ENCODE measurements at places on chromosomes 12 and 14. TPM values are rescaled to one million over a fixed set of nuclear protein-coding genes. Genes with fewer than 3 reads are reported as not detected.

KNTC1 gene
- total RNA-seq = 32.6 TPM

VASH1 gene
- total RNA-seq = not detected

RAPGEF3 gene
- 106 TPM for total RNA-seq

PLEKHG7 gene
- total RNA-seq = not detected

PAX9 gene
- 0.34 TPM for total RNA-seq
